Neuronal stem cell (in vitro differentiated cells): ENCODE measurements at places on chromosomes 5 and 9.

GRCh38 chr9:75086541-75087288 lies 1.2 kb downstream of the NMRK1 start:
- DNase-seq: no peak
- peaks cover 8% of the 10 kb centered on the region for H3K4me1 ChIP-seq
- no peaks in the 10 kb centered on the region for H3K36me3 ChIP-seq
- no peak overlapping the region for H3K4me3 ChIP-seq

GRCh38 chr5:98785244-98785643 lies 11.8 kb downstream of the RGMB start:
- H3K36me3 ChIP-seq: peaks cover 20% of the 10 kb centered on the region
- no peaks in the 10 kb centered on the region for H3K27me3 ChIP-seq
- H3K4me1 ChIP-seq: peaks cover 16% of the 10 kb centered on the region
- no peak overlapping the region for H3K4me3 ChIP-seq
- no peak overlapping the region for H3K27ac ChIP-seq

GRCh38 chr5:10546186-10546585 lies 17.7 kb upstream of the ANKRD33B start:
- no peak for DNase-seq
- H3K4me3 ChIP-seq: no peak overlapping the region
- H3K4me1 ChIP-seq: peaks cover 7% of the 10 kb centered on the region
- H3K36me3 ChIP-seq: no peaks in the 10 kb centered on the region
- H3K27me3 ChIP-seq: no peaks in the 10 kb centered on the region
- no peak overlapping the region for H3K27ac ChIP-seq

- no peak overlapping the region for H3K4me3 ChIP-seq
- H3K36me3 ChIP-seq: no peaks in the 10 kb centered on the region
- H3K27me3 ChIP-seq: peaks cover 27% of the 10 kb centered on the region
These were observed 99.9 kb upstream of the PITX1 start for GRCh38 chr5:135133698-135134515.

DNA sequence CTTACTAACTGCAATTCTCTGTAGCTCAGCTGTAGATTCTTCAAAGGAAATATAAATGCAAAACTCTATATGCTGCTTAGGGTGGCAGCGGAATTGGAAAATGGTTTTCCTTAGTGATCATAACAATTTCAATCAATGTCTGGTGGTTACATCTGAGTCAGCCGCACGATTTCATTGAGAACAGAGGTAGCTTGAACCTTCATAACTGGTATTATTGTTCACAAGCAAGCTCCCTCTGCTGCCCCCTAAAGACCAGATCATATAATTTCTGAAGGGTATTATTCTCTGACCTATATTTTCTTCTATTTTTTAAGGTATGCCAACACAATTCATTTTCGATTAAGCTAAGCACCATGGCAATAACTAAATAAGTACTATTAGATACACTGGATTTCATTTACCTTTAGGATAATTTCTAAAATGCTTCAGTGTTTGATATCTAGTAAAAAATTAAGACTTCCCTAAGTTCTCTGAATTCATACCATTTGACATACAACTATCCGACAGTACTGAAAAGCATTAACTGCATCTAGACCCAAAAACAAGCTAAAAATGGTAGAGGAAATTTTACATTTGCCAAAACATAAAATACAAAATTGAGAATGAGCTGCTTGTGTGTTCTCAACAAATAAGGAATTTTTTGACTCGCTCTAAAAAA lies 181.1 kb upstream of the SPEF2 start:
- H3K4me1 ChIP-seq: no peaks in the 10 kb centered on the region
- H3K27me3 ChIP-seq: no peaks in the 10 kb centered on the region
- no peaks in the 10 kb centered on the region for H3K36me3 ChIP-seq
- no peak overlapping the region for H3K27ac ChIP-seq
- H3K4me3 ChIP-seq: no peak overlapping the region

DNA sequence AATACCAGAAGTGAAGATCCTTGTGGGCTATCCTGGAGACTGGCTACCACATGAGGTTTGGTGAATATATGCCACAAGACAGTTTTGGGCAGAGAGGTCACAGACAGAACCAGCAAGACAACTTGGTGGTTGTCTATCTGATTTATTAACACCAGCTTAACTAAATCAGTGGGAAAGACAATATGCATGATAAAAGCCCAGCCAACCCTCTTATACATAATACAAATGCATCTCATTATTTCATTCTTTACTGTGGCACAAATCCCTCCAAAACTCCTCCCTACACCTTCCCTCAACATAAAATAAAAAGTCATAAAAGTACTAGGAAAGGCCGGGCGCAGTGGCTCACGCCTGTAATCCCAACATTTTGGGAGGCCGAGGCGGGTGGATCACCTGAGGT lies 8.1 kb downstream of the HINT1 start:
- no peak overlapping the region for H3K4me3 ChIP-seq
- DNase-seq: no peak
- no peaks in the 10 kb centered on the region for H3K27me3 ChIP-seq
- H3K27ac ChIP-seq: no peak overlapping the region

- no peak overlapping the region for H3K27ac ChIP-seq
- H3K27me3 ChIP-seq: no peaks in the 10 kb centered on the region
- no peaks in the 10 kb centered on the region for H3K36me3 ChIP-seq
- no peak for DNase-seq
- H3K4me1 ChIP-seq: no peaks in the 10 kb centered on the region
These were observed 82.2 kb upstream of the IL12B start for GRCh38 chr5:159412284-159413046.

DNA sequence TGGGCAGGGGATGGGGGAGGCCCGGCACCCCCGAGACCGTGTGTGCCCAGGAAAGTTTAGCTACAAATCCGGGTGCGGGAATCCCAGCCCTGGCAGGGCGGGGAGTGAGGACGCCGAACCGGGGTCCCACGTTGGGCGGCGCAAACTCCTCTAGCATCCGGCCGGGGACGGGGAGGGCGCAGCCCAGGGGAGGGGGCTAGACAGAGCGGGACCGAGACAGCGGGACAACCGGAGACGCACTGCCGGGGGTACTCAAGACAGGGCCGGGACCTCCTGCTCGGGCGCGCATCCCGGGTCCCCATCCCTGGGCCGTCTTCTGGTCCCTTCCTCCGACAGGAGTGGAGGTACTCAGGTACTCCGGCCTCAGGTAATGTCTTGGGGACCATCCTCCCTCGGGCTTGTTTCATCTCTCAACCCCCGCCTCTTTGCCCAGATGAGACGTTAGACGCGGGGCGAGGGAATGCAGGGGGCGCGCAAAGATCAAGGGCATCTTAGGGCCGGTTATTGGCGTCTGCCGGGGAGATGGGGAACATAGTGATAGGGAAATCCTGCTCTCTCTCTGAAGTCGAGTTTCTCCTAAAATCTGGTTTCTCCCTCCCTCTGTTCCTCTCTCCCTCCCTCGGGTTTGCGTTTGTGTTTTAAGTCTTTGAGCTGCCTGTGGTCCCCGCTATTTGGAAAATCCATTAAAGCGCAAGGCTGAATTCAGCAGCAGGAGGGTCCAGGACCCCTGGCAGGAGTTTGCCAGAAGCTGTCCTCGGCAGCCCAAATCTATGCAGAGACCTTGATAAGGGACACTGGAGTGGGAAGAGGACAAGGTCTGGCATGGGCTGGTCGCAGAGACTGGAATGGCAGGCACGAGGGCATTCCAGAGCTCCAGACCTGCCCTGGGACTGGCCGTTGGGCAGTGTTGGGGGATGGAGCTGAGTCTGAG lies 815 bp downstream of the PDZD2 start:
- DNase-seq: no peak
- peak overlapping the region; percentile 84 for H3K4me3 ChIP-seq
- no peak overlapping the region for H3K27ac ChIP-seq
- no peaks in the 10 kb centered on the region for H3K27me3 ChIP-seq
- no peaks in the 10 kb centered on the region for H3K36me3 ChIP-seq

GRCh38 chr5:135215617-135216470 lies 181.8 kb upstream of the PITX1 start:
- H3K27me3 ChIP-seq: peaks cover 21% of the 10 kb centered on the region
- no peak for DNase-seq
- H3K4me3 ChIP-seq: no peak overlapping the region

DNA sequence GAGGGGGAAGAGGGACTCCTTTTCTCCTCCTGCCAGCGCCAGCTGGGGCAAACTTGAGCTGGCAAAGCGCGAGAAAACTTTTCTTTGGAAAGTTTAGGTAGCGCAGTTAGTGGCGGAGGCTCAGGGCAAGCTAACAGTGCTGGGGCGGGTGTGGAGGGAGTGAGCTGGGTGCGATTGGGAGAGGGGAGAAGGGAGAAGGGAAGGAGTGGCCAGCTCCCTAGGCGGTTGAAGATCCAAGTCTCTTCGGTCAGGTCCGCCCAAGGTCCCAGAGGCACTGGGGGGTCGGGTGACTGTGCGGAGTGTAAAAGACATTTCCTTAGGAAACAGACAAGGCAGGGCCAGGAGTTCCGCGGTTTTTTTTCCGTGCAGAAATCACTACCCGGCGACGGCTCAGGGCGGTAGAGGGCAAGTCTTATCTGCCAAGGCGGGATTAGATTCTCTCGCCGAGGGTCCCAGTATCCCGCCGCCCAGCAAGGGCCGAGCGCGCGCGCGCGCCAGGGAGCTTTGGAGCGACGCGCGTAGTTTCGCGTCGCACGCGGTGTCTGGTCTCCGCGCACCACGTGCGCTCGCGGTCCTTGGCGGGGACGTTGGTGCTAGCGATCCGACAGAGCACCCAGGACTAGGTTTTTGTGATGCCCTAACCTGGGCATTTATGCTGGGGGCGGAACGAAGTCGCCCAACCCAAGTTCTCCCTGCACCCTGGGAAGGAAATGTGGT lies 33.6 kb upstream of the NFIB start:
- no peak for DNase-seq
- H3K4me3 ChIP-seq: peak overlapping the region; percentile 74
- peaks cover 20% of the 10 kb centered on the region for H3K4me1 ChIP-seq
- H3K27ac ChIP-seq: no peak overlapping the region

- no peaks in the 10 kb centered on the region for H3K4me1 ChIP-seq
- H3K27ac ChIP-seq: no peak overlapping the region
- peaks cover 15% of the 10 kb centered on the region for H3K27me3 ChIP-seq
- H3K36me3 ChIP-seq: no peaks in the 10 kb centered on the region
These were observed 13.9 kb upstream of the UBLCP1 start for GRCh38 chr5:159249158-159249557.

DNA sequence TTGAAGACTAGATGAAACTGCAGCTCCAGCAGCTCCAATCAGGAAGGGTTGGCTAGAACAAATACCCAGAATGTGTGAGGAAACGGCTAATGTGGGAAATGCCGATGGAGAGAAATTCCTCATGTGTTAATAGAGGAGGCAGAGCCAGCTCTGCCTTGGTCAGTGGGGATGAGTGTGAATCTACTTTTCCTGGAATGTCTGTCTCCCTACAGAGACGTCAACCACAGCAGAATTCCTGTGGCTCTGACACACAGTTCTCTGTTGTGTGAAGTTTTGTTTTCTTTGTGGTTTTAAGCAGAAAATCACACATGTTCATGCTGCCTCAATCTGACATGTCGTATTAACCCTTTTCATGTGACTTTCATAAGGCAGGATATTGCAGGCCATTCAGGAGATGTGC lies 476.6 kb upstream of the WWC1 start:
- no peak overlapping the region for H3K4me3 ChIP-seq
- no peaks in the 10 kb centered on the region for H3K27me3 ChIP-seq
- no peaks in the 10 kb centered on the region for H3K36me3 ChIP-seq
- no peak for DNase-seq
- H3K27ac ChIP-seq: no peak overlapping the region

DNA sequence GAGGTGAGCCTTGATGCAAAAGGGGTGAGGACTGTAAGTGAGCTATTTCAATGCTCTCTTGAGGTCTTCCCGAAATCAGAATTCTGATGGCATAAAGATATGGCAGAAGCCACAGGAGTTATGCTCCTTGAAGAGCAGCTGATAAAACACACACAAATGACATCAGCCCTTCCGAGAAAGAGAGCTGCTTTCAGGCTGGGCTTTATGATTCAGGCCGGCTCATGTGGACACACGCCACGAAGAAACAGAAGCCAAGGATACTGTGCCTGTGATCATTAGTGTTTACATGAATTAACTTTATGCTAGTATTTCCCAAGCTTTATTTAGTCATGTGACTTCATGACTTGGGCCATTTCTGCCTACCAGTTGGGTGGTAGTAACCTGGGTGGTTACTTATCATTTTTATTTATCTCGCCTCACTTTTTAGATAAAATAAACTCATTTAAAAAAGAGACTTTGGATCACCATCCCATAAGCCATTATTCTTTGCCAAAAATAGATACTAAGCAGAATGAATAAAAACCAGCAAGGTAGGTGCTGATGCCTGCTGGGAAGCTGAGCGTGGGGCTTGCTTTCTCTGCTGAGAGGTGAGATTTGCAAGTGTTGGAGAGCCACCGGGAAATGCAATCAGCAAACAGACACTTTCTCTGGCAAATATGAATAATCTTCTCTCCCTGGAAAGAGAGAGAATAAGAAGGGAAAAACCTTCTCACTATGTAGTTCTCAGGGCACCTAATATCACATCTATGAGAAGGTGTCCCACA lies 73.0 kb upstream of the SLC25A51 start:
- no peaks in the 10 kb centered on the region for H3K27me3 ChIP-seq
- peaks cover 7% of the 10 kb centered on the region for H3K4me1 ChIP-seq
- DNase-seq: no peak
- H3K27ac ChIP-seq: no peak overlapping the region
- H3K4me3 ChIP-seq: no peak overlapping the region

- no peak overlapping the region for H3K27ac ChIP-seq
- H3K4me3 ChIP-seq: no peak overlapping the region
- no peaks in the 10 kb centered on the region for H3K36me3 ChIP-seq
- H3K27me3 ChIP-seq: no peaks in the 10 kb centered on the region
These were observed 312.9 kb downstream of the ARHGEF28 start for GRCh38 chr5:73938938-73939320.

DNA sequence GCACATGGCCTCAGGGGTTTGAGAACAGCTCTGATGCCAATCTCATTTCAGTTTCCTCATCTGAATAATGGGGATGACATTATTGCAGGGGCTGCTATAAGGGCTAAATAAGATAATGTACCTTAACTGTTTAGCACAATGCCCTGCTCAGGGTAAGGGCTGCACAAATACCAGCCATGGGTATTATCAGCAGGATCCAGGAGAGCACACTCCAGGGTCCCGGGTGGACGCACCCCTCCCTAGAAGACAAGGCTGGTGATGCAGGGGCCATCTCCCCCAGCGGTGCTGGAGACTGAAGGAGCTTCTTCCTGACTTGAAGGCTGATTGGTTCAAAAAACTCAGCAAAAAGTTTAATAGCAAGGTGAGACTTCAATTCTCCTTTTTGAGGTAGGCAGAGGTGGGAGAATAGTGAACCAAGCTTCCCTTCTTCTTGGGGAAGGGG lies 2.7 kb upstream of the CXXC5 start:
- H3K27me3 ChIP-seq: no peaks in the 10 kb centered on the region
- H3K4me1 ChIP-seq: peaks cover 12% of the 10 kb centered on the region
- no peak overlapping the region for H3K27ac ChIP-seq
- no peaks in the 10 kb centered on the region for H3K36me3 ChIP-seq
- no peak for DNase-seq
- H3K4me3 ChIP-seq: no peak overlapping the region

GRCh38 chr5:180575571-180575970 lies 15.7 kb downstream of the SCGB3A1 start:
- H3K36me3 ChIP-seq: peaks cover 87% of the 10 kb centered on the region
- H3K27ac ChIP-seq: no peak overlapping the region
- DNase-seq: no peak
- H3K4me1 ChIP-seq: no peaks in the 10 kb centered on the region
- H3K4me3 ChIP-seq: no peak overlapping the region
- no peaks in the 10 kb centered on the region for H3K27me3 ChIP-seq
